ENCODE measurements at places on chromosomes 6 and 20.

DNA sequence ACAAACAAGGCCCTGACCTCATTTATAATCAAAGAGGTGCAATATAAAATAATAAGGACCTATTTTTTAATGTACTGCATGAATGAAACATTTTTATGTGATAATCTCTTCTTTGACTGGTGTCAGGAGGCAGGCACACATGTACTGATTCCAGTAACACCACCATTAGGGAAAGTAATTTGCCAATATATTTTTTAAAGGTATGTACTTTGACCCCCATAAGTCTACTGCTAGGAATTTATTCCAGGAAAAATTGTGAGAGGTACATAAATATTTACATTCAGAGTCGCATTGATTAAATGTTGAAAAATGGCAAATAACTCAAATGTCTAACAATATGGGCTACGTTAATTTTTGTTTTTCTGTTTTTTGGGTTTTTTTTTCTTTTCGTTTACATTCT, 325.4 kb upstream of the PRDM1 start:
- no peak for DNase-seq

DNA sequence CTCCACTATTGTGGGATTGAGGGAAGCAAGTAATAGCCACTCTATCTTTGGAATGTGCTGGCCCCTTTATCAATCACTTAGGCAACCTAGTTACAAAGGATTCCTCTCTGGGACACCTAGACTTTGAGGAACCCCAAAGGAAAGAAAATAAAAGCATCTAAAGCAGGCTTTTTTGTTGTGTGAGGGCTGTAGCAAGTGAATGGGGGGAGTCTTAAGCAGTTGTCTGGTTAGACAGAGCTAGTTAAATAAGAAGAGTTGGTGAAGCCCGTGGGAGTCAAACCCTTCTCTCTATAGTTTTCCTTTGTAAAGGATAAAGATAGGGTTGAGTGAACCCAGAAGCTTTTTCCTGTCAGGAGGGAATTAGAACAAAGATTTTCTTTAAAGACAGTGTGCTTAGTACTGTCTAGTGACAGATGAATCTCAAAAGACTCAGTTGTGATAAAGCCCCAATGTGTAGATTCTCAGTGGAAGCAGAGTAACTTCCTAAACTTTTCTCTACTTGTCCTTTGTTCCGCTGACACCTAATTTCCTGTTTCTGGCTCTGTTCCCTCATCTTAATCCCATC, 63.3 kb downstream of the HDGFL1 start:
- DNase-seq: no peak

- no peak for DNase-seq
Measured at GRCh38 chr6:80637312-80637711, 530.8 kb downstream of the BCKDHB start.

GRCh38 chr20:57200882-57201695, 65.4 kb downstream of the BMP7 start:
- no peak for DNase-seq

DNA sequence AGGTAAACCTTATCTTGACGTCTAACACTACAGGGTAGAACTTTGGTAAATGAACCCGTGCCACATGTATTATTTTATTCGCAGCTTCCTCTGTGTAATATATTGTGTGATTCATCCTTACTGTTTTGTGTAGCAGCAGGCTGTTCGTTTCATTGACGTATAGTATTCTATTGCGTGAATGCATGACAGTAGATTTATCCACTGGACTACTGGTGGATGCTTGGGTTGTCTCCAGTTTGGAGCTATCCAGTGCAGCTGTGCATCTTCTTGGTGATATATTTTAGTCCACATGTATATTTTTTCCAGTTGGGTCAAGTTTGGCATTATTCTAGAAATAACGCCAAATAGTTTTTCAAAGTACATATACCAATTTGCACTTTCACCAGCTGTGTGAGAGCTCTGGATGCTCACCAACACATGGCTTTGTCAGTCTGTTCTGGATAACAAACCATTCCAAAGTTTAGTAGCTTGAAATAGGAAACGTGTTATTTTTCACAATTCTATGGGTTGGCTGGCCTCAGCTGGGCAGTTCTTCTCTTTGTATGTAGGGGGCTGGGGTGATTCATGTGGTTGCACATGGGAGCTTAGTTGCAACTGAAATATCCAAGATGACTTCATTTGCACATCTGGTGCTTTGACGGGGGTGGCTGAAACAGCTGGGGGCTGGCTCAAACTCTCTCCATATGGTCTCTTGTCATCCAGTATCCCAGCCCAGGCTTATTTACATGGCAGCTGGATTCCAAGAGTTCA, 9.3 kb downstream of the ECT2L start:
- no peak for DNase-seq

GRCh38 chr20:37552415-37552814, 24.7 kb upstream of the BLCAP start:
- no peak for DNase-seq

- no peak for DNase-seq
Measured at GRCh38 chr6:156146891-156147290, 630.3 kb upstream of the ARID1B start.

DNA sequence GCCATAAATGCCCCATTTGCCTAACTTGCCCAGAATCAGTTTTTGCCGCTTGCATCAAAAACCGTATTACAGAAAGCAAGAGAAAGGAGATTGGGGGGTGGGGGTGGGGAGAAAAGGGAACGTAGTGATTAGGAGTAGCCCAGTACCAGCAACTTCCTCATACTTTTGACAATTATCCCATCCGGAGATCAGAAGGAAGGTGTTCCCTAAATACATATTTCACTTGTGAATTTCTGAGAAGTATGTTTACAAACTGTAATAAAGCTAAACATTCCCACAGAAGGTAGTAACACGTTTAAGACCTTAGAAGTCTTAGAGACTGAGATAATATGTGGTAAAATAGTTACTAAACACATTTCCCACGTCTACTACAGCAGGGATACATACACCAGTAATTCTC, 14.5 kb downstream of the PREP start:
- DNase-seq: no peak

GRCh38 chr6:110103260-110103659, 76.2 kb downstream of the WASF1 start:
- no peak for DNase-seq

DNA sequence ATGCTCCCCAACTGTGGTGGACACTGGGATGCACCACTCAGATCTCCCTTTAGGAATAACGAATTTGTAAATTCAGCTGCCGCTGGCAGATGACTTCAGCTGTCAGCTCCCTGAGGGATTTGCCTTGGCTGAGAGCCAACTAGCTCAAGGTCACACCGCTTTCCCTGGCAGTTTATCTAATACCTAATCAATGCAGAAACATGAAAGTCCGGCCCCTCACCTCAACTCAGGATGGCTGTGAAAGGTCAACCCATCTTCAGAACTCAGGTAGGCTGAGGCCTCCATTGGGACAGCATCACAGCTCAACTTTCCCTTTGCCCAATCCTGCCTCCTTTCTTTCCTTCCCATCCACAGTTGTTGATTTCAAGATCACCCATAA, 22.8 kb upstream of the SCGN start:
- no peak for DNase-seq

GRCh38 chr6:87698547-87699006, 3.5 kb downstream of the AKIRIN2 start:
- no peak for DNase-seq

- DNase-seq: no peak
Measured at GRCh38 chr20:34891166-34892062, 15.0 kb downstream of the ACSS2 start.

DNA sequence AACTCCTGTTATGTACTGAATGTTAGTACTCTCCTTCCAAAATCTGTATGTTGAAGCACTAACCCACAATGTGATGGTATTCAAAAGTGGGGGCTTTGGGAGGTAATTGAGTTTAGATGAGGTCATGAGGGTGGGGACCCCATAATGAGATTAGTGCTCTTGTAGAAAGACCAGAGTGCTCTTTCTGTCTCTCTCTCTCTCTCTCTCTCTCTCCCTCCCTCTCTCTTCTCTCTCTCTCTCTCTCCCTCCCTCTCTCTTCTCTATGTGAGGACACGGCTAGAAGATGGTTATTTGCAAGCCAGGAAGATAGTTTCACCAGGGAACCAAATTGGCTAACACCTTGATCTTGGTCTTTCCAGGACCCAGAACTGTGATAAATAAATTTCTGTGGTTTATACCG, 107.4 kb downstream of the TBX18 start:
- DNase-seq: no peak

DNA sequence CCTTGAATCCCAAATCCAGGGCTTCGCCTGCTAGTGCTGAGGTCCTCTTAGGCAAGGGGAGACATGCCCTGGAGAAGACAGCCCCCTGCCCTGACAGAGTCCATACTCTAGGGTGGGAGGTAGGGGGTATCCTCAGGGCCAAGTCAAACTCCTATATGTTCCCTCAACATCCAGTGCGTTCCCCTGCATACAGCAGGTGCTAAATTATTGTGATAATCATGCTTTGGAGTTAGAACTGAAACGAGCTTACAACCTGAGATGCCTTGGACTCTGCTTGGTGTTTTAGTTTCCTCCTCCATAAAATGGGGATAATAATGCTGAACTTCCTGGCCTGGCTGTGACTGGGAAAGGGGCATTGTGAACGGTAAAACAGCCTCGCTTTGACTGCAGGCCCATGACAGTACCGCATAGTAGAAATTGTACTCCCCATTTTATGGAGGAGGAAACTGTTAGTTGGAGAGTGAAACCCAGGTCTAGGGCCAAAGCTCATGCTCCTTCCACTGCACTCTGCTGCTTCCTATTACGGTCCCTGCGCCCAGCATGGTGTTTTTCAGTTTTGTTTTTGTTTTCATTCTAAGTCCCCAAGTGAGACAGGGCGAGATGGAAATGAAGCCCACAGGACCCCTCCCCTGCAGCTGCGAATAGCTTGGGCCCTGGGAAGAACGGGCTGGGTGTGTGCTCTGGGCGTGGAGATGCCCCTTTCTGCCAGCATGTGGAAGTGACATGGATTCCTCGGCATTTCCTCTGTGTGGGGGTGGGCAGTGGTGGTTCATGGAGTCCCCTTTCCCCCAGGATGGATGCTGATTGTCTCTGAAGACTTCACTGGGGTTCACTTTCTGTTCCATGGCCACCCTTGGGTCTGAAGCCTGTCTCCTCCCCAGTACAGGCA, 162.5 kb downstream of the VEGFA start:
- DNase-seq: no peak

GRCh38 chr6:89295981-89296380, 19.1 kb downstream of the GABRR2 start:
- peak; percentile 6 for DNase-seq

DNA sequence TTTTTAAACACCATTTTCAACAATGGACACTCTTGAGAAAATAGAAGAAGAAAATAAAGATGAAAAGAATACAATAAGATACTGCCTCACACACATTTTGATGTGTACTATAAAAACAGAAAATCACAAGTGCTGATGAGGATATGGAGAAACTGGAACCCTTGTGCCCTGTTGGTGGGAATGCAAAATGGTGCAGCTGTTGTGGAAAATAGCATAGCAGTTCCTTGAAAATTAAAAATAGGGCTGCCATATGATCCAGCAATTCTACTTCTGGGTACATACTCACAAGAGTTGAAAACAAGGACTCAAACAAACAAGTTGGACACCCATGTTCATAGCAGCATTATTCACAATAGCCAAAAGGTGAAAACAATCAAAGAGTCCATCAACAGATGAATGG, 173.0 kb downstream of the KIF16B start:
- no peak for DNase-seq

DNA sequence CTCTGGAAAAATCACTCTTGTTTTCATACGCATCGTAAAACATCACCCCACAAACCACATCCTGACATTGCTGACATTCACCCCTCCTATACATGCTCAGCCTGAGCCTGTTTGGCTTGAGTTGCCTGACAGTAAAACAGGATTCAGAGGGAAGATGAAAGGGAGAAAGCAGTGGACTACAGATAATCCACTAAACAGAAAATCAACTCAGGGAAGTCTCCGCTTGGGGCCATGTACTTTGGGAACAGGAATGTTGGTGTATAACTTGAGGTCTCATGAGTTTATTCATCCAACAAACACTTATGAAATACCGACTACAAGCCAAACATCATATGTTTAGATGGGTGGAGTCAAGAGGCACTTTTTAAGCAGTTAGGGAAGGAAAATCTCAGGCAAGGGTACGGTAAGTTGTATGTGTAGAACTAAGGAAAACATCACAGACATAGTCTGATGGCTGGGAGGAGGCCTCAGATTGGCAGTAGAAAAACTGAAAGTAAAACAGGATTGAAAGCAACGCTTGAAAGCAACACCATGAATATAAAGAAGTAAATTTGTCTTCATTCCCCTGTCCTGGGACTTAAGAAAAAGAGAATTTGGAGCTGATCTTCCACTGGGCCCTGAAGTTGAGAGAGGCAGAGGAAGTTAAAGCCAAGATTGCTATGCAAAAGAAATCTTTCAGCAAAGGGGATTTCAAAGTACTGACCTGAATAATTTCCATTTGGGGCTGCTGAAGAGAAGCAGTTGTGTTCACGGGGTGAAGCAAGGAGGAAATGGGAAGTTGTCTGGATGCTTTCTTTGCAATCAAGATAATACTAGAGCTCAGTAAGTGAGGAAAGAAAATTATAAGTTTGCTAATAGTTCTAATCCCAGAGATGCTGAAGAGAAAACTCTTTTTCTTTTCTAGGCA, 28.8 kb downstream of the PDE7B start:
- peak; percentile 30 for DNase-seq

- no peak for DNase-seq
Measured at GRCh38 chr6:36327226-36327918, 9.3 kb downstream of the BNIP5 start.

GRCh38 chr6:136262940-136263339, 12.8 kb upstream of the MTFR2 start:
- no peak for DNase-seq

DNA sequence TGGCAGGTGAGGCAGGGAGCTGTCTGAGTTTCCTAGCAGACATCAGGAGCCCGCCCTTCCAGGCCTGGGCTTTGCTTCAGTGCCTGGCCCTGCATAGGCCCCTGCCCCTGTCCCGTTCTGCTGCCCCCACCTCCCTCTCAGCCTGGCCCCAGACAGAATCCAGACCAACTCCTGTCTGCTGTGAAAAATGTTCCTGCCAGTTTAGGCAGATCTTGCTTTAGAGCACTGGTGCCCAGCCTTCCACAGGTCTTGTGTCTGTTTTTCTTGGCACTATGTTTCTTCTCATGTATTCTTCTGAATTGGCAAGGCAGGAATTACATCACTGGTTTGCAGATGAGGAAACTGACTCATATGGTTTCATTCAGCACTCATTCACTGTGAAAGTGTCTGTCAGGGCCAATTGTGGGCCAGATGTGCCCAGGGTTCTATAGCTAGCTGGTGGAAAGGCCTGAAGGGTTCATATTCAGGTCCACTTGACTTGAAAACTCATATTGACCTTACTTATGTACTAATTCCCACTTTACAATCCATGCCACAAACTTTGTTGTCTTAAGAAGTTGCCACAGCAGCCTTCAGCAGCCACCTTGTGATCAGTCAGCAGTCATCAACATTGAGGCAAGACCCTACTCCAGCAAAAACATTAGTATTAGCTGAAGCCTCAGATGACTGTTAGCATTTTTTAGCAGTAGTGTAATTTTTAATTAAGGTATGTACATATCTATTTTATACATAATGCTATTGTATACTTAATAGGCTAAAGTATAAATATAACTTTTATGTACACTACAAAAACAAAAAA, 40.5 kb downstream of the HLA-F start:
- DNase-seq: no peak

GRCh38 chr20:32474717-32474966, 110.5 kb downstream of the NOL4L start:
- DNase-seq: no peak

GRCh38 chr6:73968221-73968757, 272.3 kb downstream of the CD109 start:
- no peak for DNase-seq

GRCh38 chr6:2028457-2029038, 216.9 kb downstream of the GMDS start:
- DNase-seq: peak; percentile 19
